Stimulated activated CD4-positive, alpha-beta T cell treated with anti-CD3 and anti-CD28 coated beads, Interleukin-12 subunit alpha, Interleukin-12 subunit beta, amount 100 ng/mL, for 24 hours (primary cell): ENCODE measurements at places on chromosomes 1 and 21.

DNA sequence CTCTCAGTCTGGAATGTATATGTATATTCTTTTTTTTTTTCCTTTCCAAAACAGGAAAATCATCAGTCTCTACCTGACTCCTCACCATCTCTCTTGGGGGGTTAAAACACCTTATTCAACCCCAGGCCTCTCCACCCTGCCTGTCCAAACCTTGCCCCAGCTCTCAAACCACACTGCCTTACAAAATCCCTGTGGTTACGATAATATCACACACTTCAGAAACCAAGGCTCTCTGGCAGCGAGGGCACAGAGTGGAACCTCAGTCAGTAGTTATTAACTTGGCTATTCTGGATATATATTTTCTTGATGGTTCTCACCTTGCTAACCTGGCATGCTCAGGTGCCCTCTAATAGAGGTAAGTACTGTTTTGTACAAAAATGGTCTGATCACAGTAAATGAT is 24.7 kb downstream of the KIAA0040 start:
- no peak for DNase-seq

GRCh38 chr1:58392083-58392482 is 154.4 kb downstream of the OMA1 start:
- DNase-seq, result no peak

GRCh38 chr1:173527151-173527826 is 50.2 kb downstream of the PRDX6 start:
- no peak for DNase-seq

DNA sequence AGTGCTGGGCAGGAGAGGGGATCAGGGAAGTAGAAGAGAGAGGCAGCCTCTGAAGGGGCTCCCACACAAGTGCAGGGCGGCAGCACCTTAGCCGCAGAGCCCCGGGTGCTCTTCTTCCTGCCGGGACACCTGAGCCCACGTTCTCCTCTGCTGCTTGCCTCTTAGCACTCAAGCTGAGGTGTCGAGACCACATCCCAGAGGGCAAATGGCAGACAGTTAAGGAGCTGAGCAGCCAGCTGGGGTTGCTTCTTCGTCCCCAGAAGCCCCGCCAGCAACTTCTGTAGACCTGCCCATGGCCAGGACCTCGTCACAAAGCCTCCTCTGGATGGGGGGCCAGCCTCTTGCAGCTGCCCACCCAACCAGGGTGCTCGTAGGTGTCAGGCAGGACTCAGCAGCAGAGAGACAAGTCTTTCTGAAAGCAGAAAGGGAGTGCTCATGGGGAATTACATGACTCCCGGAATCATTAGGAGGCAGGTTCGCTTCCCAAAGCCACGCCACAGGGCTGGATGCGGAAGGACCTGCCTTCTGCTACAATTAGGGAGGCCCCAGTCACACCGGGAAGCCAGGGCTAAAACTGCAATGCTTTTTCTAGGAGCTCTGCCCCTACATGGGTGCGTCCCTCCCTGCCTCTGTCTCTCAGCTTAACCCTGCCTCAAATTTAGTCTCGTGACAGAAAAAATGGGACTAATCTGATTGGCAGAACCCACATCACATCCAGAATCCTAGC is 141.4 kb upstream of the RAB4A start:
- DNase-seq, result no peak

DNA sequence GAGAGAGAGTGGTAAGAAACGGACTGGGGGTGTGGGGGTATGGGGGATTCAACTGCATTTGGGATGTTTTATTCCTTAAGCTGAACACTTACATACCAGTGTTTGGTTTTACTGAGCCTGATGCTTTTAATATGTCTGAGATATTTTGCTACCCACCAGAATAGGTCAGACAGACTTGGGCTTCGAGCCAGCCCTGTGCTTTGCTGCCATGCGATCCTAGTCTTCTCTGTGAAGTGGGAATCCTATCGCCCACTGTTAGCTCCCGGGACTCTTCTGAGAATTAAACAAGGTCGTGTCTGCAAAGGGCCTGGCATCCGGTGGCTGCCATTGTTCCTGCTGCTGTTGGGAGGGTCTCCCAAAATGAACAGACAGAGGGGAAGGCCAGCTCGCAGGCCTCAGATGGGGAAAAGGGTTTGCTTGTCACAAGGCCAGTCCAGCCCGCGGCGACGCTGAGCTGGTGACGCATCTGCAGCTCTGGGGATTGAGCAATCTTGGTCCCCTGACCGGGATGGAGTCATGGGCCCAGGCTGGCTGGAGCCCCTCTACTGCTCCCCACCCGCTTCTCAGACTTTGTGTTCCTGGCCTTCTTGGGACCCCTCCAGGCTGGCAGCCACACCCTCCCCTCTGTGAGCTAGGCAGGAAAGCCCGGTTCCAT is 26.9 kb upstream of the ECE1 start:
- no peak for DNase-seq

- no peak for DNase-seq
Measured at GRCh38 chr1:58515794-58516401, 30.6 kb downstream of the OMA1 start.

GRCh38 chr1:37305108-37305507 is 169.3 kb upstream of the ZC3H12A start:
- DNase-seq, result no peak
